ENCODE measurements at places on chromosomes 12 and 14. TPM values are rescaled to one million over a fixed set of nuclear protein-coding genes. Genes with fewer than 3 reads are reported as not detected.

The RPS6KA5 gene
- total RNA-seq, result 10.3 TPM

The CYP27B1 gene
- total RNA-seq, result 0.25 TPM

The CHURC1 gene
- 36.6 TPM for total RNA-seq

The IFNG-AS1 gene
- total RNA-seq, result not detected

The DAAM1 gene
- total RNA-seq, result 230 TPM

The NDUFA12 gene
- 61.7 TPM for total RNA-seq

The PMEL gene
- 0.49 TPM for total RNA-seq

The LRP6 gene
- total RNA-seq, result 67.6 TPM

The NRXN3 gene
- total RNA-seq, result 48.9 TPM

The CLEC4A gene
- total RNA-seq, result 0.25 TPM

The RASSF8 gene
- 18.2 TPM for total RNA-seq

The GUCY2C gene
- total RNA-seq, result under 0.01 TPM

The MGP gene
- 12.0 TPM for total RNA-seq

The ABCC9 gene
- total RNA-seq, result 15.2 TPM
